M059J (cell line): ENCODE measurements at places on chromosomes 5 and 9.

DNA sequence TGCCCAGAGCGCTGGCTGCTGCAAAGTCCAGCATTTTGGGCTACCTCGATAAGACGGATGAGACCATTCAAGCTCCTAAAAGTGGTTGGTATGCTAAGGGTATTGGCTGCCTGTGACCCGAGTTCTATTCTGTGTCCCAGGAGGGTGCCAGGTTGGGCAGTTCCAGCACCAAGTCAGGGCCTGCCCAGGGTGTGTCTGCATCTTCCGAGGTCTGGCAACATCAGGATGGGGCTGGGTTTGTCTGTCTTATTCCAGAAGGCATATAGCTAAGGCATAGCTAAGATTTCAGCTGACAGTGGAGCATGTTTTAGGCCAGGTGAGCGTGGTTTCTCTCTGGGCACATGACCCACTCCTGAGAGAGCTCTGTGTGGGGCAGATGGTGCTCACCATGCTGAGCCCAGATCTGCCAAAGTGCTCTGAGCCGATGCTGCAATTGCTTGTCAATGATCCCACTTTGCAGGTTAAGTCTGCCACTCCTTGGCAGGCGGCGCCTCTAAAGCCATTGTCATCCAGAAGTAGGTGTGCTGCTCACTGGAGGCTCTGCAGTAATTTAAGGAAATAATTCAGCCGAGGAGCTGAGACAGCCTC is 7.8 kb downstream of the SLC9A3 start:
- DNase-seq: no peak

DNA sequence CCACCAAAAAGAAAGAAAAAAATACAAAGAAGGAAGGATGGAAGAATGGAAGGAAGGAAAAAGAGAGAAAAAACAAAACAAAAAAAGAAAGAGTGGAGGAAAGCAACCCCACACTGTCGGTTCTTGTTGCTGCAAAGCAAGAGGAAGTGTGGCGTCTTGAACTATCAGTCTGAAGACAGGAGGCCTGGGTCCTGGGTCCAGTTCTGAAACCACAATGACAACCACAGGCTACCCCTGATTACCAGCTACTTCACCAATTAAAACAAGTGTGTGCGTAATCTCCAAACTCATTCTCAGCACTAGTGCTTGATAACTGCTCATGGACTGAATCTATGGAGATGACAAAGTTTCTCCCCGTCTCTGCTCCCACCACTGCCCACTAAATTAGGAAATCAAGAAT is 93.7 kb downstream of the RASEF start:
- no peak for DNase-seq

DNA sequence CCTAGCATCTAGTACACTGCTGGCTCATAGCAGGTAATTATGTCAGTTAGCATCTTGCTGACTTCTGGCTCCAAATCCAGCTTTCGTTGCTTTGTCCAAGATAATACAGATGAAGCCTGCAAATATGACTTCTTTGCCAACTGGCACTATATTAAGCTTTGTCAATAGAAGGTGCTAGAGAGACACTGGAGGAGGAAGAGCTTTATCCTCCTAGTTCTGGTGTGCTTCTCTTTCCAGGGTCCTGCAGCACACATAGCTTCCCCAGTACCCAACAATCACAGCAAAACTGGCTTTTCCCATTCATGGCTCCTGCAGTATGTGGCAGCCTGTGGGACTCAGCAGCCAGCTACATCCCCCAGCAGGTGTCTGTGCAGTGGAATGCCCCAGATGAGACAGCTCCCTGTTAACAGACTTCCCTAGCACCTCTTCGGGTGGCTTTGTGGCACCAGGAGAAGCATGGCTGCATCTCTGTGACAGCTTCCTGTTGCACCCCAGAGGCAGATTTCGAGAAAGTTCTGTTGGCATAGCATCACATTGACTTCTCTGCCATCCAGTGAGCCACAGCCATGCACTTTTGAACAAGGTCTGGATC is 147.8 kb downstream of the OXCT1 start:
- DNase-seq: peak; percentile 2

- DNase-seq: peak; percentile 53
These were observed 1.9 kb downstream of the SLC31A2 start for GRCh38 chr9:113152699-113153098.

DNA sequence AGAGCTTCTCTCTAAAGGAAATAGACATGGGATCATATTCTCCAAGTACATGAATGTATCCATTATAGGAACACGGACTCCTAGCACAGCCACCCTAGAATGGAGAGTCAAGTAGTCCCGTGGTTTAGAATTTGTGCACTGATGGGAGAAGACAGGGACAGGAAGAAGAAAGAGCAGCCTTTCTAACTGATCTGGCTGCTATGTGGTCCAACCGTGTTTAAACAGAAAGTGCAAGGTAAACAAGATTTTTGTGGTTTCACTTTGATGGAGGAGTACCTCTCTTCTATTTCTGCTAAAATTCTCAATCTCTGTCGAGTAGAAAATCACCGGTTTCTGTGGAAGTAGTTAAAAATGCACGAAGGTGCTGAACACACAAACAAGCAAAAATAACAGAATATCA is 171.3 kb downstream of the ST8SIA4 start:
- DNase-seq: peak; percentile 1

DNA sequence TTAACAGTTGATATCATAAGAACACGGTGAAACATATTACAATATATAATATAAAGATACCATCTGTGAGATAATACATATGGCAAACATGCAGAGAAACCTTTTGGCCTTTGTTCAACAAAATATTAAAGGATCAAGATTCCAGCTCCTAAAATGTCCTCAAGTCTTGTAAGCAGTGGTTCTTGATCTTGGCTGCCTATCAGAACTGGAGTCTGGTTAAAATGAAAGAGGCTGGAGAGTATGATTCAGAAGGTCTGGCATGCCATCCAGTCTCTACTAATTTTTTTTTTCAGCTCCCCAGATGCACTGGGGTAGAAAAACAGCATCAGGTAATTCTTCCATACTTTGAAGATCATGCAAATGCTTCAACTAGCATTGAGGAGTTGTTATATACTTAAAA is 83.2 kb downstream of the TNC start:
- peak; percentile 89 for DNase-seq

DNA sequence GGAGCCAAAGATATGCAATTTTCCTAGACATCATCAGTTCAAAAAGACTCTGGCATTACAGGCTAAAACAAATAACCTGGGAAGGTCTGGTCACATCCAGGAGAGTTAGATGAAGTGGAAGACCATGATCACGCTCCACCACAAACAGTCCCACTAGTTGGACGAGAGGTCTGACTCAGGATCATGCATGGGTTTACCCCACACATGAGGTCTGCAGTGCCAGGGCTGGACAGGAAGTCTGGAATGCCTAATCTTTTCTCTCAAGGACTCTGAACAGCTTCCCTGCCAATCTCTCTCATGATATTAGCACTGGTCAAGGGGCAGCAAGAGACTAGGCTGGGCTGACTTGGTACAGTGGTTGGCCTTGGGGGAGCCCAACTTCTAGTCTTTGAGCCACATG is 7.1 kb downstream of the PRUNE2 start:
- DNase-seq: peak; percentile 8
